ENCODE measurements at places on chromosomes 1 and 21.

GRCh38 chr1:43460988-43461693 lies 7.4 kb upstream of the HYI start:
- no peak for DNase-seq

- no peak for DNase-seq
These were observed 334.3 kb upstream of the ADAMTS5 start for GRCh38 chr21:27301220-27301619.

DNA sequence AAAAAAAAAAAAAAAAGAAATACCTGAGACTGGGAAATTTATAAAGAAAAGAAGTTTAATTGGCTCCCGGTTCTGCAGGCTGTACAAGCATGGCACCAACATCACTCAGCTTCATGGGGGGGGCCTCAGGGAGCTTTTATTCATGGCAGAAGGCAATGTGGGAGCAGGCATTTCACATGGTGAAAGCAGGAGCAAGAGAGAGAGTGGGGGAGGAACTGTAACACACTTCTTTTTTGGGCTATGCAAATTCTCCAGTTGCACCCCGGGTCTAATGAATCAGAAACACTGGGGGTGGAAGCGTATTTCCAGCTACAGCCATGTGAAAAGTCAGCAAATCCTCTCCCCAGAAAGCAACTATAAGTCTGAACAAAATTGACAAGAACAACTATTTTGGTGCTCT lies 11.8 kb upstream of the SOD1 start:
- DNase-seq: no peak

- no peak for DNase-seq
These were observed 2.5 kb upstream of the JUN start for GRCh38 chr1:58786184-58786926.

DNA sequence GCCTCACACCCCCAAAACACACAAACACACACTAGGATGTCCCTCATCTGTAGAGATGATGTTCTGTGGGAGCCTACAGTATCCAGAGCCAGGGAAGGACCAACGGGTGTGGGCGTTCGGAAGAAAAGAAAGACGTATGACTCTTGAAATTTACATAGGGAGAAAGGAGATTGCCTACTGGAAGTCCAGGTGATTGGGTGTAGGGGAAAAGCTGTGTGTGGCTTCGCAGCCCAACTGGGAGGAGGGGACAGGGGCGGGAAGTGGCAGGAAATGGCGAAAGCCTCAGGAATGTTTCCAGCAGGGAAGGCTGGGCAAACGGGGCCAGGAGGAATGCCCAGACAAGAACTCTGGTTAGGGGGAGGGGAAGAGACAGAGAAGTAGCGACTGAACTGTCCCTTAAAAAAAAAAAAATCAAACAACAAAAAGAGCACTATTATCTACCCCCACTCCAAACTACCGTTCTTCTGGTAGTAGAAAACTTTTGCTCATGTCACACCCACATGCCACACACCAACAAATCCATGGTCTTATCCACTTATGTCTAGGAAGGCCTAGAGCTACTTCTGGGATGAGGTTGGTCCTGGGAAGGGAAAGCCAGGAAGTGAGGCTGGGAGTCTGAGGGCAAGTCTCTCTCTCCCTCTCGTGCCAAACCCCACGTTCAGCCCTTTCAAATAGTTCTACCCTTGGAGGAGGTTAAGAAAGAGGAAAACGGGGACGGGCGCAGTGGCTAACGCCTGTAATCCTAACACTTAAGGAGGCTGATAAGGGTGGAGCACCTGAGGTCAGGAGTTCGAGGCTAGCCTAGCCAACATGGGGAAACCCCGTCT lies 1.8 kb upstream of the CKS1B start:
- DNase-seq: no peak

- DNase-seq: no peak
These were observed 60.3 kb upstream of the LRRC8D start for GRCh38 chr1:89760496-89760895.

Measured in T-helper 1 cell (primary cell).